HS-5 (cell line): ENCODE measurements at places on chromosomes 13 and 19.

GRCh38 chr19:19113040-19113626, 25.1 kb downstream of the TMEM161A start:
- DNase-seq = no peak

DNA sequence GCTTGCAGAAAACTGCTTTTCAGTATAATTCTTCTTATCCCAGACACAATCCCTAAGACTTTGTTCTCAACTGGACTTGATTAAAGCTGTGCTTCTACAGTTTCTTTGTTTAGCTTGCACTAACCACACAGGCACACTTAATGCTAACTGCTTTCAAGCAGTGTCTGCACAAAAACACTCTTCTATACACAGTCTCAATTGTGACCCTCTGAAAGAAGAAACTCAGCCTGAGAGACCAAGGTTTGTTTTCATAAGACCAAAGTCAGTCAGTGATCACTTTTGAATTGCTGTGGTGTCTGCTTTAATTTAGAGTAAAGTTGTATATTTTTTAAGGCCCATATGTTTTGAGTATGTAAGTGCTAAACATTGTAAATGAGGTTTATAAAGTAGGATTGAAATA, 431.2 kb downstream of the KCTD12 start:
- no peak for DNase-seq

- no peak for DNase-seq
Observed at GRCh38 chr19:13027557-13027956, 32.3 kb downstream of the NFIX start.

GRCh38 chr19:13817018-13817614, 21.9 kb downstream of the ZSWIM4 start:
- no peak for DNase-seq

GRCh38 chr13:91729859-91730258, 331.4 kb downstream of the GPC5 start:
- no peak for DNase-seq

DNA sequence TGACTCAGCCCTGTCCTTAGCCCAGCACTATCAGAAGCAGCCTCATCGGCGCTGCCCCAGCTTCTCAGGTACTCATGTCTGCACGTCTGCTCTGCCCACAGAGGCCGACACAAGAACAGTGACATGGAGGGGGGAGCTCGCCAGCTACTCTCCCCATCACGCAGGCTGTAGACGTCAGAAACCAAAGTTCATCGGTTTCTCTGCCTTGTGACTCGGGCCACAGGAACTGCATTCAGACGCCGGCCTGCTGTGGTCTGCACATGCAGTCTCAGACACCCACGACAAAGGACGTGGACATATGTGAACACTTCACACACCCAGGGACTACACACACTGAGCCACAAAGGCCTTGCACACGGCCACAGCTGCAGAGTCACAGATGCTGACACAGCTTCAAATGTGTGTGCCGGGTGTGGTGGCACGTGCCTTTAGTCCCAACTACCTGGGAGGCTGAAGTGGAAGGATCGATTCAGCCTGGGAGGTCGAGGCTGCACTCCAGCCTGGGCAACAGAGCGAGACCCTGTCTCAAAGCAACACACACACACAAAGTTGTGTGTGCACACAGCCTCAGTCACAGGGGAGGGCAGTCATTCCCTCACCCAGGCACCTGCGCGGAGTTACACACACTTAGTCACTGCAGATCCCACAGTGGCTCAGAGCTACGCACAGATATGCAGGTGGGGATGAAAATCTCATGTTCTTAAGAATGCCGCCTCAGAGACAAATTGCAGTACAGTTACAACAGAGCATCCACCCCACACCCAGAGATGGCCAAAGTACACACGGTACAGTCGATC, 4.9 kb upstream of the ZFP36 start:
- DNase-seq = no peak

DNA sequence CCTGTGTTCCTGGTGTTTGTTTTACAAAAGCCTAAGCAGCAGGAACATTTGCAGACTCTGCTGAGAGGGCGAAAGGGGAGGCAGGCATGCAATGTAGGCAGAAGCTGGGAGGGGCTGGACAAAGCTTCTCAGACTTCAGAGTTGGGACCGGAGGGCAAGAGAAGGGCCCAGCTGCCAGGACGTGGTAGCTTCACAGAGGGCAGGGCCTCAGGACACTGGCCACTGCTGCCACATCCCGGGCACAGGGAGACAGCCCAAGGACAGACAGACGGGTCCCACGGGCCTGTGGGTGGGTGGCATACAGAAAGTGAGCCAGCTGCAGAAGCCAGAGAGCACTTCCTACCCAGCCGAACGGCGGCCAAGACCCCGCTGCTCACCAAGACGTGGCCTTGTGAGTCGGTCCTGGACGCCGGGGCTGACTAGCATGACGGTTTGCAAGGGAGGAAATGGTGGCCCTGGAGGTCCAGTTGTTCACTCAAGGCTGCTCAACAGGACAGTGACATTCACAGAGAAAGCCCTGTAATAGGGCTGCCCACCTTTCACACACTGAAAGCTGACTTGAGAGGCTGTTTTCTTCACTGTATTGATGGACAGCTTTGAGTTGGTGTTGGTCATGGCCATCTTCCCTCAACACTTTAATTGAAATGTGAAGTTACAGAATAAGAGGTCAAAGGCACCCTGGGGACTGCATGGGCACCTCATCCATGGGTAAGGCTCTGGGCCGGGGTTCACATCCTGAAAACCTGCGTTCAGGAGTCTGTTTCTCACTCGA, 23.7 kb upstream of the TFDP1 start:
- DNase-seq = no peak

DNA sequence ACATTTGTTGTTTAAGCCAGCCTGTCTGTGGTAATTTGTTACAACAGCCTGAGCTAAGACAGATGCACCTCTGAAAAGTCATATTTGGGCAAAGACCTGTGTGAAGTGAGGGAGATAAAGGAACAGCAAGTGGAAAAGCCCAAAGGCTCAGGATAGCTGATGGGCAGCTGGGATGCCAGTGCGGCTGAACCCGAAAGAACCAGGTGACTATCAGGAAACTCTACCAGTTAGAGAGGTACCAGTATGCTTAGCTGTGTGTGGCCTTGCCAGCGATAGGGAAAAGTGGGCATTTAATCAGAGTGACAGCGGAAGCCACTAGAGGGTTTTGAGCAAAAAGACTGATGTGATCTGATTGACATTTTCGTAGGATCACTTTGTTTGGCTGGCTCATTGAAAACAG, 764.8 kb upstream of the GPC6 start:
- DNase-seq = no peak

- DNase-seq = no peak
Observed at GRCh38 chr13:95059306-95059705, 241.9 kb downstream of the ABCC4 start.

GRCh38 chr13:99659866-99660554, 158.7 kb downstream of the TM9SF2 start:
- DNase-seq = no peak

- no peak for DNase-seq
Observed at GRCh38 chr19:16714702-16715287, 4.9 kb upstream of the NWD1 start.

- no peak for DNase-seq
Observed at GRCh38 chr13:82062772-82063171, 1721.8 kb upstream of the SPRY2 start.

DNA sequence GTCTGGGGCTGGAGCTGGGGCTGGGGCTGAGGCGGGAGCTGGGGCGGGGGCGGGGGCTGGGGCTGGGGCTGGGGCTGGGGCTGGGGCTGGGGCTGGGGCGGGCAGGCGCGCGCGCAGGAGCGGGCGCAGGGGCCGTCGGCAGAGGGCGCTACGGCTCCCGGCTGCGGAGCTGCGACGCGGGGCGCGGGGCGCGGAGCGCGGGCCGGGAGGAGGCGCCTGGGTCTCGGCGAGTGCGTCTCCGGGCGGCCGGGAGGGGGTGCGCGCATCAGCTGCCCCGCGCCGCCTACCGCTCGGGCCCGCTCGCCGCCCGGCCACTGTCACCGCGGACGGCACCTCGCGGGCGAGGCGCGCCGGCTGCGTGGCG, 422 bp upstream of the MTUS2 start:
- no peak for DNase-seq

- no peak for DNase-seq
Observed at GRCh38 chr13:98366010-98366409, 188.9 kb upstream of the RNF113B start.

GRCh38 chr13:102185375-102185984, 216.4 kb downstream of the FGF14 start:
- DNase-seq = no peak

DNA sequence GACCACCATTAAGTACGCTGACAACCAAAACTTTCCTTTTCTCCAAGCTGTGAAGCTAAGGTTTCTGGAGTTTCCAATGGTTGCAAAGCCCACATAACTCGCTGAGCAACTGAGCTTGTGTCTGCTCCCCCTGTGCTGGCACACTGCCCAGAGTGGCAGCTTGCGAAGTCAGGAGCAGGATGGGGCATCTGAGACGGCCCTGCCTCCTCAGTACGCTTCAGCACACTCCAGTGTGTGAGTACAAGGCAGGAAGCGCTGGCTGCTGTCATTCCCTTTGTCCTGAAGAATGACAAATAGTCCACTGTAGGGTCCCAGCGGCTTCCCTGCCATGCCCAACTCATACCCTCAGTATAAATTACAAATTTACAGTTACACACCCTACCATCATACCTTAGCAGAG, 51.5 kb downstream of the SKA3 start:
- DNase-seq = no peak
